ENCODE measurements at places on chromosomes 12 and 14.

DNA sequence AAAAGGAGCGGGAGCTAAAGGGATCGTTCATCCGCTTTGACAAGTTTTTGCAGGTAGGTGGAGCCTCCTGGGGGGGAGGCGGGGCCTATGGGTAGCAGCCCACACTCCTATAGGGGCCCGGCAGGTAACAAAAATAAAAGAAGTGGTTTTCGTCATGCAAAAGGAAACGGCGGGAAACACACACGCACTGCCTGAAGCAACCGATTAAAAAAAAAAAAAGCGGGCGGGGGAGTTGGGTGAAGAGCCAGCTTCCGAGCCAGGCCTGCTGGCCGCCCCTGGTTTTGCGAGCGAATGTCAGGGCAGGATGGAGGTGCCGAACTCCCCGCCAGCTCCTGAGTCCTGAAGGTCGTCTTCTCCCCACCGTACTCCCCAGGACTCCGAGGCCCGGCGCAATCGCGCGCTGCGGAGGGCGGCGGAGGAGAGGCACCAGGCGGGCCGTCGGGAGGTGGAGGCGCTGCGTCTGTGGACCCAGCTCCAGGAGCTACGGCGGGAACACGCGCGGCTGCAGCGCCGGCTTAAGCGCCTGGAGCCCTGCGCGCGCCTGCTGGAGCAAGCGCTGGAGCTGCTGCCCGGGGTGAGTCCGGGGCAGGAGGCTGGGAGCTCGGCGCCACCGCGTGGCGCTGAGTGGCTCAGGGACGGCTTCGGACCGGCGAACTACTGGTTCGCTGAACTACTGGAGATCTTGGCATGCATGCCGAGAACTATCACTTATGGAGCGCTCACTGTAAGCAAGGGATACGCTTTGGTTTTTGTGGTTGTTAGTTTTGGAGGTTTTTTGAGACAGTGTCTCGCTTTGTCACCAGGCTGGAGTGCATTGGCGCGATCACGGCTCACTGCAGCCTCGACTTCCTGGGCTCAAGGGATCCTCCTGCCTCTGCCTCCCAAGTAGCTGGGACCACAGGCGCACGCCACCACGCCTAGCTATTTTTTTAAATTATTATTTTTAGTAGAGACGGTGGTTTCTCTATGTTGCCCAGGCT is 3.6 kb downstream of the CFAP73 start:
- peak; percentile 86 for DNase-seq

GRCh38 chr12:131430158-131430742 is 280.6 kb upstream of the SFSWAP start:
- DNase-seq, result no peak

DNA sequence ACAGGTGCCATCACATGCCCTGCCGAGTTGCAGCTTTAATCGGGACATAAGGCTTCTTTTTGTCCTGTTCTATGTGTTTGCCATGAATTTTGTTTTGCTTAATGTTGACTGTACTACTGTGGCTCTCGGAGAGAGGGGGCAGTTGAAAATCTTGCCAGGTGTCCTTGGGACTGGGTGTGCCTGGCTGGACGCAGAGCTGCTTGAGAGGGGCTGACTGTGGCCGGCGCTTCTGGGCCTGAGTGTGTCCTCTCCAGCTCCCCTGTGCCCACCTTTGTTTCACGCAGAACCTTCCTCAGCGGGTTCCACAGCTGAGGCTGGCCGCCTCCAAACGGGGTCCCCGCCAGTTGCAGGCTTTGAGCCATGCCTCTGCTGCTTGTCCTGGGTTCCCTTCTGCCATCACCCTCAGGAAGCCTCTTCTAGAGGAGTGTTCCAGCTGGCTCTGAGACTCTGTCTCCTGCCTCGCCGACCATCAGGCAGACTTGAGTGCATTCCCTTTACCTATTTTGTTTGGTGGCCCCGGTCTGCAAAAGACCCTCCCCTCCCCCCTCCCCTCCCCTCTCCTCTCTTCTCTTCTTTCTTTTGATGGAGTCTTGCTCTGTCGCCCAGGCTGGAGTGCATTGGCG is 49.7 kb downstream of the DDX51 start:
- no peak for DNase-seq

- DNase-seq, result peak; percentile 14
Measured at GRCh38 chr14:89661392-89661791, 244.4 kb upstream of the FOXN3 start.

- no peak for DNase-seq
Measured at GRCh38 chr12:5875851-5876250, 69.2 kb downstream of the ANO2 start.

DNA sequence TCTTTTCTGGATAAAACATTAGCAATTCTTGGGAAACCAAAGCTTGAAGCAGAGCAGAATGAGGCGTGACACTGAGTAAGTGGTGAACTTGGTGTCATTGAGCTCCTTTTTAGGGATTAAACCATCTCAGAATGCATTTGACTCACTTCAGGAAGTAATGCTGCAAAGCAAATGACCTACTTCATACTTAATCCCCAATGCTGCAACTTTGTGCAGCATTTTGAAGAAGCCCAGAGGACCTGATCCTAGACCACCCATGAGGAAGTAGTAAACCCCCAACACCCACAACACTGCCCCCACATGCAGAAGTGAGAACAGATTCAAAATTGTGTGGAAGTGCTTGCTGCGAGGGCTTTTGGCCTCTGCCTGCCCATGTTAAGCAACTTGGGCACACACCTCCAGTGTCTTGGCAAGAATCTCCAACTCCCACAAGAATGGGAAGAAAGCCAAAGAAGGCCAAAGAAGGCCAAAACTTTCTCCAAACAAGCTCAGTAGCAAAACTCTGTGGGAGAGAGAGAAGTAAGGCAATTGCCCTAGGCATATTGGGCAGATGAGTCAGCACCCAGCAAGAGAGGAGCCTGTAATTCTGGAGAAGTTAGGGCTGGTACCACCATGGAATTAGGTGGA is 69.2 kb upstream of the ETV6 start:
- DNase-seq, result no peak

- no peak for DNase-seq
Measured at GRCh38 chr14:100190126-100190525, 30.7 kb upstream of the DEGS2 start.

DNA sequence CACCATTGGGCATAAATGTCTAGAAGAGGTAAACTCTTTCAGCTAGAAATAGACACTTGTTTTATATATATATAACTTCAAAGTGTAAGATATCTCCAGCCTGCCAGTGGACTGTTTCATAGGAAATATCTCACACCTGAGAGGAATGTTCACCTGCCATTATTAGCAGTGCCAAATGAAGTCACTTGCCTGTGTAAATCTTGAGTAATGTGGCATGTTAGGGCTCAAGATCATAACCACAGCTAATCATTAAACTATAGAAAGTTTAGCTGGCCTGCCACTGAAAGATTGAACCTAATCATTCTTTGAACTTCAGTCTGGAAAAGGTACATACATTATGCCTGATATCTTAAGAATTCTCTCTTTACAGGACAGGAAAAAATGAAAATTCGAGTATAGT is 25.5 kb upstream of the KCNJ8 start:
- no peak for DNase-seq

GRCh38 chr12:56120158-56120846 is 2.2 kb downstream of the ZC3H10 start:
- DNase-seq, result no peak

DNA sequence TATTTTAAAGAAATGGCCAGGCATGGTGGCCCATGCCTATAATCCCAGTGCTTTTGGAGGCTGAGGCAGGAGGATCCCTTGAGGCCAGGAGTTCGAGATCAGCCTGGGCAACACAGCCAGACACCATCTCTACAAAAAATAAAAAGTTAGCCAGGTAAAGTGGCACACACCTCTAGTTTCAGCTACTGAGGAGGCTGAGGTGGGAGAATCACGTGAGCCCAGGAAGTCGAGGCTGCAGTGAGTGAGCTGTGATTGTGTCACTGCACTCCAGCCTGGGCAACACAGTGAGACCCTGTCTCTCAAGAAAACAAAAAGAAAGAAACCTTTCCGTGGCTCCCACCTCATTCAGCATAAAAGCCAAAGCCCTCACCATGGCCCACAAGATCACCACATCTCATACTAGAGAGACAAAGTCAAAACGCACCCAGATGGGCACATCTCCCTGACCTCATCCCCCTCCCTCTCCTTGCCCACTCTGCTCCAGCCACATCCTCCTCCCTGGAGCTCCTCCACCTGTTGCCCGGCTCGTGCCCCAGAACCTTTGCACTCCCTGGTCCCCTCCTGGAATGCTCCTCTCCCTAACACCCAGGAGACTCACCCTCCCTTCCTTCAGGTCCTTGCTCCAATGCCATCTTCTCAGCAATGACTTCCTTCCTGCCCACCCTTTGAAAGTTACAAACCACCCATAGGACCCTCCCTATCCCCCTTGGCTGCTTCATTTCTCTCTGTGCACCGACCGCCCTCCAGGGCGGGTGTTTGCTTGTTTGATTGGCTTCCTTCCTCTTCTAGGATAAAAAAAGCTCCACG is 4.8 kb upstream of the SCARB1 start:
- no peak for DNase-seq
